ENCODE measurements at places on chromosomes 5 and 9.

DNA sequence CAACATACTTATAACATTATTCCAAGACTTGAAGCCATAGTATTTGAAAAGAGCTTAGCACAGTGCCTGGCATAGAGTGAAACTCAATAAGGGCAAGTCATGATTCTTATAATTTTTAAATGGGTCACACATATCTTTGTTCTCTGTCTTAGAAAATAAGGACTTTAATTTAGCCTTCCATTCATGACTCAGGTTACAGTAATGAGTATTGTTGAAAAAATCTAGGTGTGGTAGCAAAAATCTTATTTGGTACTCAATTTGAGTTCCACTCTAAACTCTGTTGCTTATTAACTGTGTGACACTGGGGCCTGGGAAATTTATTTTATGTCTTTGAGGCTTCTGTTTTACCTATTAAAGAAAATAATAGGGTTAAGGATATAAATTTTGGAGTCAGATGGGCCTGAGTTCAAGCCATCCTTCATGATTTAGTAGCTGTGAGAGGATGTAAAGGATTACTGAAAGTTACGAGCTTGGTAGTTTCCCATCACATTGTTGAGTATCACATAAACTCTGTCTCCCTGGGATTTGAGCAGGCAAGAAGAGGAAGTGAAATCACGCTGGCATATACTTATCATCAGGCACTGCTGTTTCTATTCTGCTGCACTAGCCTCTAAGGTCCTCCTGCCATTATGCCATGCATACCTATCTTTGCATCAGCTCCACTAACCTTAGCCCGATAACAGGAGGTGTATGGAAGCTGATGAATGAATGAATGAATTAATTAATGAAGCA lies 1.5 kb downstream of the SPINK9 start:
- no peak for DNase-seq

DNA sequence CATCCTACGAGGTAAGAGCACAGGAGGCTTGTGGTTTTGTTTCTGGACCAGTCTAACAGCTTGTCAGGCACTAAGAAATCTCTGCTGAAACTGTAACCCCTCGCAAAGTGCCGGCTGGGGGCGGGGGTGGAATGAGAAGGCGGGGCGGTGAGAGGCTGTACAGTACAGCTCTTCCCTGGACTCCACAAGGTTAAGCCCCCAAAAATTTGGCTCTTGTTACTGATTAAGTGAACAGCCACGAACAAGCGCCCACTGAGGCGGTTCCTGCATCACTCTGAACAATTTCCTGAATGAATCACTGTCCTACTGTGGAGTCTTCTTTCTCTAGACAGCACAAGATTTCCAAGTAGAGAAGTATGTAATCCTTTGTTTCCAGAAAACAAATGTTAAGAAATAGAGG lies 6.8 kb downstream of the FBP2 start:
- DNase-seq = no peak

GRCh38 chr5:134118212-134118835 lies 3.8 kb downstream of the TCF7 start:
- DNase-seq = no peak

GRCh38 chr9:90813523-90813922 lies 11.9 kb downstream of the SYK start:
- DNase-seq = no peak

DNA sequence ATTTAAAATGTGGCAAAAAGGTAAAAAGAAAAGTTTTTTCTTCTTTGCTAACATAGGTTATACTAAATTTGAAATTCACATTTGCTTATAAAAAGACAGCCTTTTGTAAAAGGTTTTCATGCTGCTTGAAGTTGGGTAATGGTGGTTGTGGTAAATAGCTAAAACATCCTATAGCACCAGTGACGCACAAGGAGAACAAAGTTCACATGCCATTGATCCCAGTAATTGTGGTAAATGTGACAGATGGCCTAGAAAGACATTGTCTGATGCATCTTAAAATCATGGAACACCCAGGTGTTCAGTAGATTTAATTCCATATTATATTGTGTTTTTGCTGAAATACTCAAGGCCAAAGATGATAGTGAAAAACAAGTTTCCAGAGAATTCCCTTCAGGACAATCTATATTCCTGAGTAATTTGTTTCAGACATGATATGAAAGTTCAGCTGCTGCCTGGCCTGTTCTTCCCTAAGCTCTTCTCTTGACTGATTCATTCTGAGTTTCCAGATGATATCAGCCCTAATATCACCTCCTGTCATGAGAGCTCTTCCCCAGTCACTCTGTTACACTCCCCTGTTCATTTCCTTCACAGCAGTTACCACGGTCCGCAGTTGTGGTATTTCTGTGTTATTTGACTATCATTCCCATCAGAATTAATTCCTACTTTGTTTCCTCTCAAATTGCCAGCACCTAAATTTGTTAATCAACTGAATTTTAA lies 4.6 kb upstream of the FBXL17 start:
- peak; percentile 41 for DNase-seq

GRCh38 chr5:159564031-159564430 lies 233.7 kb upstream of the IL12B start:
- no peak for DNase-seq

- DNase-seq = peak; percentile 37
Observed at GRCh38 chr5:107812570-107813141, 141.9 kb upstream of the EFNA5 start.

DNA sequence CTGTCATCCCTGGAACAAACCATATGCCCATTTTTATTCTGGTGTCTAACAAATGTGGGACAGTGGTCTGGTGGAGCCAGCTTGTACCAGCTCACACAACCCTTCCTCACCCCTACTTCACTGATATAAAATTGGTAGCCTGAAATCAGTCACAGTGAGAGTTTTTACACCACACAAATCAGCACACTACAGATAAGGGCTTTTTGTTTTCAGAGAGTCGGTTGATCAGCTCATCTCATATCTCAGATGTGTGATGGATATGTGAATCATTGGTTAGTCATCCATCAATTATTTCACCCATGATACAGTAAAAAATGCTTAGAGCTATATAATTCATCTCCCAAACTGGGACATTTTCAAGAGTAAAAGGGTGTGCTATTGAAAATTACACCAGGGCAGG lies 529.2 kb downstream of the EBF1 start:
- no peak for DNase-seq

- no peak for DNase-seq
Observed at GRCh38 chr9:127921557-127922120, 4.8 kb upstream of the ST6GALNAC4 start.

DNA sequence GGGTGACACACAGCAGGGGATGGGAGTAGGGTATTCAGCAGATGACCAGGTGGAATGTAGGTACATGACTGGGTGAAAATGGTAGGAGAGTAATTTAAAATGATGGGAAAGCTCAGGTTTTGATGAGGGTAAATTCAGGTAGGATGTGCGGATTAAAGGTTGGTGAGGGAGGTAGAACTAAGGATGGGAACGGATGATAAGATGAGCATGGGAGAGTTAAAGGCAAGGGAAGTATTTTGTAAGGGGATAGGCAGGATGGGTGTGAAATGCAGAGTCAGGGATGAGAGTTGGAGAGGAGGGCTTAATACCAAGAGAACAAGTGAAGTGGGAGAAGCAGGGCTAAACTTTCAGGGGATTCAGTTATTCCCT lies 1.5 kb downstream of the TLN1 start:
- no peak for DNase-seq

DNA sequence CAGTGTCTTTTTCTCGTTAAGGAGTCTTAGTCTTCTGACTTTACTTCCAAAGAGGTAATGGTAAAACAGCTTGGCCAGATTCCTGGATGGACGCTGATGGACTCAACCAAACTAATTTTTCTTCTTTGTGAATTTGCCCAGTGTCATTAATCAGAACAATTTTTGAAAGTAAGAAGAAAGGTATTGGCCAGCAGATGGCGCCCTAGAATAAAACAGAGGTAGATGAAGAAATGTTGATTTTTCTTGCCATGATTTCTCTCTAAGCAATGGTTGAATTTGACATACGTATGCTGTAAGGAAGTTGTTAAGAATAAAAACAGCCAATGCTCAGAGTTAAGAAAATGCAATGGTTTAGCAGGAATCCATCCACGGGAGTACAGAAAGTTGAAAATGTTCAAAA lies 500.0 kb downstream of the DIRAS2 start:
- DNase-seq = no peak

DNA sequence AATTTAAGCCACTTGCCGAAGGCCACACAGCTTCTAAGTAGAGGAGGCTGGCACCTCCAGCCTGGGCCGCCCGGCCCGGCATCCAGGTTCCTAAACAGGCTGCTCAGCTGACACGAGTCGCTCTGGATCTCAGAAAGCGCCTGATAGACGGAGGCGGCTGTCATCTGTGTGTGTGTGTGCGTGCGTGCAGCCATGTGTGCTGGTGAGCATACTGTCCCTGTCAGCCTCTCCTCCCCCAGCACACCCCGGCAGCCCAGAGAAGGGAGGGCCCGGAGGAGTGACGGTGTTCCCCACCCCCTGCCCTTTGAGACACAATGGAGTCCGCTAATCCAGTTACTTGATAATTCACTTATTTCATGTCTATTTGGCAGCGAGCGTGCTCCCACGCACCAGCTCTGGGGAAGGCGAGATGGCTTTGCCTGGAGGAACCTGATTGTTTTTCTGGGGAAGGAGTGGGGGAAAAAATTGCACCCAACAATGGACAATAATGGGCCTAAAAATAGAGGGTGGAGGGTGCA lies 20.0 kb downstream of the NTNG2 start:
- no peak for DNase-seq

- DNase-seq = no peak
Observed at GRCh38 chr5:59608745-59609144, 284.8 kb downstream of the PDE4D start.

DNA sequence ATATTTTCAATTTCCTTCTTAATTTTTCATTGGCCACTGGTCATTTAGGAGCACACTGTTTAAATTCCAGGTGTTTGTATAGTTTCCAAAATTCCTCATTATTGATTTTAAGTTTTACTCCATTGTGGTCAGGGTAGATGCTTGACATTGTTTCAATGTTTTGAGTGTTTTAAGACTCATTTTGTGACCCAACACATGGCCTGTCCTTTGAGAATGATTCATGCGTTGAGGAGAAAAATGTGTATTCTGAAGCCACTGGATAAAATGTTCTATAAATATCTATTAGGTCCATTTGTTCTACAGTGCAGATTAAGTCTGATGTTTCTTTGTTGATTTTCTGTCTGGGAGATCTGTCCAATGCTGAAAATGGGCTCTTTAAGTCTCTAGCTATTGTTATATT lies 24.4 kb upstream of the FNIP1 start:
- no peak for DNase-seq

GRCh38 chr9:134641173-134641989 lies at the start of gene COL5A1:
COL5A1 (plus strand) TSS chr9:134641803; CDS start chr9:134642188, 385 bp downstream.
- DNase-seq = no peak

DNA sequence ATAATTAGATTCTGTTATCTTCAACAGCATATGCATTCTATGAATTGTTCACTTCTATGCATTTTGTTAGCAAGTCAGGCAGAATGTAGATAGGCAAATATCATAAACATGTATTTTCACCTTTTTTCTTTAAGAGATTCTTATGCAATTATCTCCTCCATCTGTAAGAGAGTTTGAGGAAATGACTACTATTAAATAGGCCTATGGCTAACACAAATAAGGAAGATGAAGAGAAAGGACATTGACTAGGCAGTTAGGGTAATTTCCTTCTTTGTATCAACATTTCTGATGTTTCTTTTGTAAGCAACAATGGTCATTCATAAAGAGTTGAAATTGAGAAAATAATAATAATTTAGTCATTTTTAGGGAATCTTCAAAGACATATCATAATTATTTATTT lies 145.2 kb upstream of the CDH12 start:
- DNase-seq = no peak

- no peak for DNase-seq
Observed at GRCh38 chr5:134568761-134569695, 43.6 kb downstream of the JADE2 start.

GRCh38 chr5:91189480-91190313 lies 193.4 kb downstream of the ARRDC3 start:
- DNase-seq = no peak

DNA sequence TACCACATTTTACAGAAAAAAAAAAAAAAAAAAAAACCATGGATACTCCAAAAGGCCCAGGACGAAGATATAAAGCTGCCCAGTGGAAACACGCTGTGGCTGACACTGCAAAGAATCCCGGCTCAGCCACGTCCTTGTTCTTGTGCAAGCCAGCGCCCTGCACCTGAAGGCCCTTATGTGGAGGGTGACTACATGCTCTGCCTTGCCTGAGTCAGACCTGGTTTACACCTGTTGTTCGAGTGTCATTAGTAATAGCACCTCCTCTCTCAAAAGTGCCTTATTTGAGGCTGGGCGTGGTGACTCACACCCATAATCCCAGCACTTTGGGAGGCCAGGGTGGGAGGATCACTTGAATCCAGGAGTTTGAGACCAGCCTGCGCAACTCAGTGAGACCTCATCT lies 54.3 kb upstream of the ZSWIM6 start:
- no peak for DNase-seq

GRCh38 chr9:88694625-88695024 lies 159.6 kb downstream of the NXNL2 start:
- no peak for DNase-seq

- DNase-seq = no peak
Observed at GRCh38 chr9:125003332-125003731, 62.4 kb upstream of the GOLGA1 start.

GRCh38 chr5:53262348-53262970 lies 152.9 kb upstream of the MOCS2 start:
- DNase-seq = no peak

GRCh38 chr5:139605887-139606286 lies 42.3 kb upstream of the CXXC5 start:
- DNase-seq = no peak

DNA sequence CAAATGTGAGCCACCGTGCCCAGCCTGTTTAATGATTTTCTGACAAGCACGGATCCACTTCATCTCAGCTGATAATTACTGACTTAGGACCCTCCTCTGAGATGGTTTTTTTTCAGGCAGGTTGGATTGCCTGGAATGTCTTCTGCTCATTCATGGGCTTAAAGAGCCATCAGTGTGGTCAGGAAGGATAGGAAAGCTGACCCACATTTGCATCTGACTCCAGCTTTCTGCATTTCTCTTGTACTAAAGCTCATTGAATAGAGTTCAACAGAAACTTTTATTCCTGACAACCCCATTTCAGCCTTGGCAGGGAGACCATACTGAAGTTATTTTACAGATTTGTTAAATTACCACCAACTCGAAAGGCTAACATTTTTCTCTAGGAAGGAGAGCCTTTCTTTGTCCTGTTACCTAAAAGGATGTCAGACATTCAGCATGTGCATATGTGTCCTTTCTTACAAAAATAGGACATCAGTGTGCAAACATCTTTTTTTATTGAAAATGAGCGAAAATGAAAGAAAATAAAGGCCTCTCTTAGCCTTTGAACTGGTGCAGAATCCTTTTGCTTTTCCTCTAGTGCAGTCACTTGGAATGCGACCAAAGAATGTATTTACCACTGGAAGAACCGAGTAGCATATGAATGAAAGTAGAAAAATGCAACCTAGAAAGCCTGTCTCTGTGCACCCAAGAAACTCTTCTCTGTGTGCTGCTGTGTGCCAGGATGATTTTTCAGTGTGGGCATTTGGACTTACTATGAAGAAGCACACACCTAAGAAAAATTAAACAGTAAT lies 26.6 kb downstream of the ADCY2 start:
- DNase-seq = no peak

GRCh38 chr5:139094154-139095131 lies 103.7 kb downstream of the SIL1 start:
- DNase-seq = no peak
